ENCODE measurements at places on chromosomes 3 and 15. TPM values are rescaled to one million over a fixed set of nuclear protein-coding genes. Genes with fewer than 3 reads are reported as not detected.

GRCh38 chr15:23565395-23566070, at the start of gene MKRN3:
Gene MKRN3, plus strand, starts transcription at chr15:23565674. Its CDS starts 109 bp downstream, at chr15:23565783.
- DNase-seq: peak; percentile 84

- DNase-seq: no peak
Measured at GRCh38 chr15:91488452-91488851, 365.1 kb upstream of the SLCO3A1 start.

- peak; percentile 48 for DNase-seq
Measured at GRCh38 chr15:60155661-60156060, 151.6 kb downstream of the FOXB1 start.

- DNase-seq: no peak
Measured at GRCh38 chr3:86934851-86935250, 56.1 kb downstream of the VGLL3 start.

BCL2A1 gene
- not detected for total RNA-seq

Measured in LHCN-M2 (cell line).